Activated CD8-positive, alpha-beta T cell treated with anti-CD3 and anti-CD28 coated beads, Interleukin-2, amount 10 ng/mL, durations not matched to agents 7 days and 5 days (primary cell): ENCODE measurements at places on chromosomes 3 and 15. TPM values are rescaled to one million over a fixed set of nuclear protein-coding genes. Genes with fewer than 3 reads are reported as not detected.
A peak's percentile ranks its signal among the peaks of the same experiment; 100 is the strongest.

- DNase-seq, result peak; percentile 75
Measured at GRCh38 chr3:14124223-14124614, 451 bp downstream of the CHCHD4 start.

GRCh38 chr3:196643201-196643749 lies 3.8 kb downstream of the NRROS start:
- DNase-seq, result no peak

GRCh38 chr15:52778457-52778856 lies 11.7 kb downstream of the ONECUT1 start:
- DNase-seq, result no peak

DNA sequence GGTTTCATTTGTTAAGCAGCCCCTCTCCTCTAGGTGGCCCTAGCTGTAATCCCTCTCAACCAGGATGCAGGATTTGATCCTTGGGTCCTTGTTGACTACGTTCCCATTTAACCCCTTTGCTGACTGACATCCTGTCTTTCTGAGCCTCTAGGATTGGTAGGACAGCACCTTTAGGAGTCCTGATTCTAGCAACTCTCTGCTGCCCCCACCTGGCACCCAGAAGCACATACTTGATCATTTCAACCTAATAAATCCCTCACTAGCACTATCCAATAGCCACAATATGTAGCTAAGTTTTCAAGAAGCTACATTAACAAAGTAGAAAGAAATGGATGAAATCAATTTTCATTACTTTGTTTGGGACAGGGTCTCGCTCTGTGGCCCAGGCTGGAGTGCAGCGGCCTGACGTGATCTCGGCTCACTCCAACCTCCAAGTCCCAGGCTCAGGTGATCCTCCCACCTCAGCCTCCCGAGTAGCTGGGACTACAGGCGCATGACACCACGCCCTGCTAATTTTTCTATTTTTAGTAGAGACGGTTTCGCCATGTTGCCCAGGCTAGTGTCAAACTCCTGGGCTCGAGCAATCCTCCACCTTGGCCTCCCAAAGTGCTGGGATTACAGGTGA lies 28.3 kb downstream of the RSL24D1 start:
- DNase-seq, result peak; percentile 70

- no peak for DNase-seq
Measured at GRCh38 chr3:152626226-152626625, 208.7 kb upstream of the P2RY1 start.

DNA sequence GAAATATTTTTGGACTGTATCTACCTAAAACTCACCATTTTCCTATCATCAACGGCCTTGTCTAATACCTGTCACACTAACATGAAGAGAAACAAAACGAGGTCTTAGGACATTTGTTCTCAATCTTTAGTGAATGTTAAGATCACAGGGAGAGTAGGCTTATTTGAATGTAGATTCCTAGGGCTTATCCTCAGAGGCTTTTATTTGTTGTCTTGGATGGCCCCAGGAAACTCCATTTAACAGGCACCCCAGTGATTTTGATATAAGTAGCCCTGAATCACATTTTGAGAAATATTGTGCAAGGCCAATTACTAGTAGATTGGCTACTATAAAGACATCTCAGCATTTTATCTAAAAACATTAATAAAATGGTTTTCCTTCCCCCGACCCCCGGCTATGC lies 367.4 kb downstream of the GAP43 start:
- DNase-seq, result no peak

GRCh38 chr15:99604865-99605264 lies 39.1 kb downstream of the MEF2A start:
- DNase-seq, result no peak

GRCh38 chr3:69095636-69096035 lies 10.9 kb downstream of the ARL6IP5 start:
- peak; percentile 32 for DNase-seq

GRCh38 chr3:194849166-194849875 lies 163.6 kb downstream of the FAM43A start:
- no peak for DNase-seq

DNA sequence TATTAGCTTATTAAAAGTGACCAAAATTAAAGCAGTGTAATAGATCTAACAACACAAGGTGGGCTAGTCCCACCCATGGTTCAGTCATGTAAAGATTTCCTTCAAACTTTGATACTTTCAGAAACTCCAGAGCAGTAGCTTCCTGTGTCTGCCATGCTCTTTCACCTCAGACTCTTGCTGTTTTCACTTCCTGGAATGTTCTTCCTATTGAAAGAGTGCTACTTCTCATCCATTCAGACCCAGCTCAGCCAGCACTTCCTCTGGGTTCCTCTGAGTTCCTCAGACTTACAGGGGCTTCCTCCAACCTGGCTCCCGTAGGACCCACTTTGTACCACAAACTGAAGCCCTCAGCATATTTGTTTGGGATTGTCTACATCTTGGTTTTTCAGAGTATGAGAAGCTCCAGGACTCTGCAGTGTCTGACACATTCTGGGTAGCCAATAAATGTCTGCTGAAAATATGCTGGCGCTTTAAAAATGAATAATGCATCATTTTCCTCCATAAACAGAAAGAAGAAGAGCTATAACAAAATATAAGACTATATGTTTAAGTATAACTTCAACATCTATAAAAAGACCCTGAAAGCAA lies 18.0 kb downstream of the NCEH1 start:
- DNase-seq, result no peak

The IMPG2 gene
- total RNA-seq, result 0.29 TPM

The RTP3 gene
- total RNA-seq, result not detected

The NRROS gene
- total RNA-seq, result 37.5 TPM

The LRTM1 gene
- not detected for total RNA-seq

The ZMYND10 gene
- total RNA-seq, result 5.0 TPM

The TERC gene
- 10.8 TPM for total RNA-seq

The AMT gene
- 3.8 TPM for total RNA-seq

The CFAP91 gene
- not detected for total RNA-seq
